M059J (cell line): ENCODE measurements at places on chromosomes 11 and 22.

- no peak for DNase-seq
These were observed 10.7 kb upstream of the IL18BP start for GRCh38 chr11:71988050-71988449.

GRCh38 chr11:76781807-76782530 is 1.2 kb upstream of the TSKU start:
- no peak for DNase-seq

DNA sequence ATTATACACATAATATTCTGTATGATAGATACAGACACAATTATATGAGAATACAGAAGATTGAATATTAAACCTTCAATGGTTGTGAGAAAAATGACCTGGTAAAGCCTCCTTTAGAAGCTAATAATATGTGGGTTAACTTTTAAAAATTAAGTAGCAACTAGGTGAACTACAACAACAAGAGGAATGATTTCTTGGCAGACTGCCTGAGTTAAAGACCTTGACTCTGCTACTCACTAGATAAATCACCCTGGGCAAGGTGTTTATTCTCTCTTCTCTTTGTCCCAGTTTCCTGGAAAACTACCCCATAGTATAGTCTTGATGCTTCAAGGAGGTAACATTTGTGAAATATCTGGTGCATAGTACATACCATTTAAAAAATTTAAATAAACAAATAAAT is 519.6 kb upstream of the TENM4 start:
- DNase-seq: peak; percentile 12

GRCh38 chr11:99988471-99988837 is 698.6 kb upstream of the ARHGAP42 start:
- DNase-seq: no peak

GRCh38 chr22:16936625-16937024 is 71.4 kb downstream of the GAB4 start:
- DNase-seq: no peak

- DNase-seq: no peak
These were observed 92.5 kb downstream of the CEP164 start for GRCh38 chr11:117420143-117420485.

GRCh38 chr11:68962527-68963250 is 18.1 kb downstream of the MRGPRD start:
- DNase-seq: peak; percentile 23

GRCh38 chr22:40056559-40056958 is 61.8 kb downstream of the FAM83F start:
- no peak for DNase-seq

GRCh38 chr11:122277493-122277892 is 161.5 kb upstream of the BLID start:
- no peak for DNase-seq

GRCh38 chr22:49765091-49765771 is 62.4 kb downstream of the BRD1 start:
- DNase-seq: no peak

DNA sequence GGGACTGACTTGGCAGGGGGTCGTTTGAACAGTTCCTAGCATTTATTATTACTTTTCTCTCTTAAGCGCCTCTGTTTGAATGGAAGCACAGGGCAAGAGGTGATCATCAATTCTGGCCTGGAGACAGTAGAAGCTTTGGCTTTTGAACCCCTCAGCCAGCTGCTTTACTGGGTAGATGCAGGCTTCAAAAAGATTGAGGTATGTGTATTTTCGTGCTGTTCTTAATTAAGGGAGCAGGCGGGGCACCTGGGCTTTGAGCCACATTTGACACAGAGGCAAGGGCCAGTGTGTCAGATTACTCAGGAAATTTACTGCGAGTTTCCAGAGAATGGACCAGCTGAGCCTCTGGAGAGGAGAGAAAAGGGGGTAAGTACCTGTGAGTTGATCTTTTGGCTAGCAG is 102.4 kb upstream of the SORL1-AS1 start:
- DNase-seq: no peak

DNA sequence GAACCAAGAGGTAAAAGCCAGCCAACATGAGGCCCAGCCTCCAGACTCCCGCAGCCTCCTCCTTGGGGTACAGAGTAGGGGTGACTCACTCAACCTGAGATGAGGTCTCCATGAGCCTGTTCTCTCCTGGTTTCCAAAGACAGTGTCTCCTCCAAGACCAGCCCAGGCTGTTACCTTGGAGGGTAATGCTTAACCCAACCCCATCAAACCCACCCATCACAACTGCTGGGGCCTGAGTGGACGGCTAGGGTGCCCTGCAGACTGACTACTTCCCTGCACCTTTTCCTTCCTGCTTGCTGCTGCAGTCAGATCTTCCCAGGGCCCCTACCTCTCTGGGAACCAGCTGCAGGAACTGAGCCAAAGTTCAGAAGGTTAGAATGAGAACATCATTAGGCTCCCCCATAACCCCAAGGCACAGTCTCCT is 5.1 kb upstream of the NOL12 start:
- DNase-seq: peak; percentile 61

DNA sequence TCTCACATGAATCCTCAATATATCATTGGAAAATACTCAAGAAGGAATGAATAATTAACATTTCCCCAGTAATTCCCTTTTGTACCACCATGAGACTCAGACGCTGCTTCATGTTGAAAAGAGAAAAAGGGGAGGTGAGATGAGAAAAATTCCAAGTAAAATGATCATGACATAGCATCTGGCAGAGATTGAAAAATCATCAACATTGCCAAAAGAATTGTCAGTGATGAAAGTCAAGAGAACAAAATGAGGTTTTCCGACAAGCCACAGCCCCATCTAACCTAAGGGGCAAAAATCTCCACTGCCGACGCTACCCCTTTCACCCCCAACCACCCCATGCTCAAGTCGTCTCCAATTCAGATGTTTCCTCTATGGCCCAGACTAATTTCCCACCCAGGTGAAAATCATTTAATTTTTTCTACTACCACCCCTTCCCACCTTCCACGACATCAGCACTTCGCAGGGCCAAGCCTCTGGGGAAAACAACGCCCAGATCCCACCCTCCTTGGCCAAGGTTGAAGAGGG is 1.2 kb downstream of the RAB6A start:
- DNase-seq: peak; percentile 42

DNA sequence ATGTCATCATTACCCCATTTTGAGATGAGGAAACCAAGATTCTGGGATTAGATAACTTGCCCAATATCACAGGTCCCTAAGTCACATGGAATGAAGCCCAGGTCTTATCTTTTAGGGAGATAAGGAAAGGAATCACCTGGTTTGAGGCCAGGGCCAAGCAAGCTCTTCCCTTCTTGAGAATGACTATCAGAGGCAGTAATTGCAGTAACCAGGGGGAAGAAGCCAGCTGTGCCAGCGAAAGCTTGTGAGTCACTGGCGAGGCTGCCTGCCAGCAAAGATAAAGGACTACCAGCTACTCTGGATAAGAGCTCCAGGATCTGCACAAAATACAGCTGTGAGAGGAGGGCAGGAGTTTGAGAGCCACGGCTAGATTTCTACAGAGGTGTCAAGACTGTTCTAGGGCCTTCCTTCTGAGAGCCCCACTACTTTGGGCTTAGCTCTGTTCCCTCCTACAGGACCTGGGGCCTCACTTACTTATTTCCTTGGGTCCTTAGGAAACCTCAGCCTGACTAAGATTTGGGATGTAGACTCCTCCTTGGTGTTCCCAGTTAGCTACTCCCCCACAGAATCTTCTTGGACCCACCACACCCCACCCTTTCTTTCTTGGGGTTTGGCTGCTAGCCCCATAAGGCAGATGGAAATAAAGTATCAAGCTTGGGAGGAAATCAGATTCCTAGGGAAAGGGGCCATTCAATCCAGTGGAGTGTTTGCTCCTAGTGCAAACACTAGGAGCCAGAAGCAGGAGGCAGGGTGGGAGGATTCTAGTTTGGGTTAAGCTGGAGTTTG is 9.7 kb upstream of the CCKBR start:
- peak; percentile 81 for DNase-seq

GRCh38 chr11:124276081-124276480 is 19.9 kb downstream of the OR8G5 start:
- DNase-seq: peak; percentile 92

- peak; percentile 73 for DNase-seq
These were observed 8.6 kb downstream of the PLA2G6 start for GRCh38 chr22:38172832-38173640.

DNA sequence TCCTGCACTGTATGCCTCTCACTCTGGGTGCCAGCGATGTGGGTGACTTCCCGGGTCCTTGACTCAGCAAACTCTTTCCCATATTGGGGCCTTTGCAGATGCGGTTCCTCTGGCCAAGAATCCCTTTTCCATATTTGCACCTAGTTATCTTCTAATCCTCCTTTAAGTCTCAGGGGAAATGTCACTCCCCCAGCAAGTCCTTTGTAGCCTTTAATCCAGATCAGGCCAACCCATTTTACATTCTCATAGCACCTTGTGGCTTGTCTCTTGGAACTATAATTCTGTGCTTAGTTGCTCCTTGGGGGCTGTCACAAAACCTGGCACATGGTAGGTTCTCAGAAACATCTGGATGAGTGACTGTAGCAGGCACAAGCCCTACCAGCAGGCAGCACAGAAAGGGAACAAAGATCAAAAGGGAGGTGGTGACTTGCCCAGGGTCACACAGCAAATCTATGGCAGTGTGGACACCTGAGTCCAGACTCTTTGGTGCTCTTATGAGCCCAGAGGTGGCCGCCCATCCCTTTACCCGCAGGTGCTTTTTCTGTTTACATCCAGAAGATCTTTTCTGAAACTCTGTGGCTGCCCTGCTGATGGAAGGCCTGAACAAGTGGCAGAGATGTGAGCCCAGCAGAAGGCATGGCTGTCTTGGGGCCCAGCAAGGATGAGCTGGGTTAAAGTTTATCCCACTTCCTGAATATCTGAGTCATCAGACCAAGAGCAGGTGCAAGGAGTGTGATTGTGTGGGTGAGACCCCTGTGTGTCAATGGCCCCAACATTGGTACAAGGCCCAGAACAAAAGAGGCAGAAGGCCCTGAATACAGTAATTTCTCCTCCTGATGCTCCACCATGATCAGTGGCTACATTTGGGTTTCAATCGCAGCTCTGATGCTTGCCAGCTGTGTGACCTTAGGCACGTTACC is 78.6 kb upstream of the GRK3 start:
- no peak for DNase-seq

DNA sequence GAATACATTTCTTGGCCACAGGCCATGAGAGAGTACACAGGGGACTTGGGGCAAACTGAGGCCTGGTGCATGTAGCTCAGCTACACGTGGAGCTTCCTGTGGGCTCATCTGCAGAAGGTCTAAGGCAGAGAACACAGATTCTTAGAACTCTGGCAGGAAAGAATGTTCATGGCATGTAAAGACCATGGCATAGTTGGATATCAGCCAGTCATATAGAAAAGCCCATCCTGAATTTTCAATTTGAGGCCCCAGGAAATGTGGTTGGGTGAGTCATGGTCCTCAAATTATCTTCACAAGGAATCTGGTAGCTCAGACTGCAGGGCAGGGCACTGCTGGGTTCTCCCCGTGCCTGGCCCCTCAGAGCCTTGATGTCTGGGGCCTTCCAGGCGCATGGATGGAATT is 13.7 kb upstream of the ST3GAL4 start:
- DNase-seq: peak; percentile 96

DNA sequence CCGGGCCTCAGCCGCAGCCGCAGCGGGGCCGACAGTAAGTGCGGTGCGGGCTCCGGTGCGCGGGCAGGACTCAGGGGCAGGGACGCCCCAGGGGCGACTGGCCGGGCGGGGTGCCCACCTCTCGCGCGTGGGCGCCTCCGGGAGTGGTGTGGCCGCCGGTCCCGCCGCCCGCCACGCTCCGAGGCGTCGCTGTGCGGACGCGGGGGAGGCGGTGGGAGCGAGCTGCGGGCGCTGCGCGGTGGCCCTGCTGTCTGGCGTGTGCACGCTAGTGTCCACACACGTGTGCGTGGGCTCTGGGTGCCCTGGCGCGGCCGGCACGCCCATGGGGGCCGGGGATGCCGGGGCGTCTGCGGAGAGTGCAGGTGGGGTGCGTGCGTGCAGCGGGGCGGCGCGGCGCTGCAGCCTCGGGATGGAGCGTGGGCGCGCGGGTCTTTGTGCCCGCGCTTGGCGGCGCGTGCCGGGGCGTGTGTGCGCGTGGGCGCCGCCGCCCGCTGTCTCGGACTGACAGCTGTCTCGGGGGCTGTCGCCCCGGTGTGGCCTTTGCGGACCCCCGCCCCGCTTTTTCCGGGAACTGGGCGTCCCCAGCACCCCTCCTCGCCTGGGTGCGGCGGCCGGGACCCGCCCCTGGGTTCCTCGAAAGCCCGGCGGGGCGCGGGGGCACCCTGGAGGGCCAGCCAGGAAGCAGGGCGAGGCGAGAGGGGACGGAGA is 804 bp downstream of the KCNK4 start:
- no peak for DNase-seq

DNA sequence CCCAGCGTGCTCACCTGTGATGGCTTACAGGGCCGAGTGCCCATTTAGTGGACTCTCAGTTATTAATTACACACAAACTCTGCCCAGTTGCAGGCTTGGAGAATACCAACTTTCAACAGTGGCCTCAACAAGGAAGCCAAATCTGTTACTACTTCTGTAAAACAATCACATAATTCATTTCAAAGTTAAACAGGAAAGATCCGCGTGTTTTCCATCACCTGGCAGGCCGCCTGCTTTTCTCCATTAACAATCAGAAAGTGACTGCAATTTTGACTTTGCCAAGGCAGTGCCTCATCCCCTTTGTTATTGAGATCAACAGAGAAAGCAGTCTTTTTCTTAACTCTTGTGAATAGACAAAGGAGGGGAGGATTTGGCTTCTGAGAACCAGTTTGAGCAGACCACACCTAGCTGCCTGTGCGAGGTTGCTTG is 77.7 kb downstream of the BARX2 start:
- DNase-seq: no peak

DNA sequence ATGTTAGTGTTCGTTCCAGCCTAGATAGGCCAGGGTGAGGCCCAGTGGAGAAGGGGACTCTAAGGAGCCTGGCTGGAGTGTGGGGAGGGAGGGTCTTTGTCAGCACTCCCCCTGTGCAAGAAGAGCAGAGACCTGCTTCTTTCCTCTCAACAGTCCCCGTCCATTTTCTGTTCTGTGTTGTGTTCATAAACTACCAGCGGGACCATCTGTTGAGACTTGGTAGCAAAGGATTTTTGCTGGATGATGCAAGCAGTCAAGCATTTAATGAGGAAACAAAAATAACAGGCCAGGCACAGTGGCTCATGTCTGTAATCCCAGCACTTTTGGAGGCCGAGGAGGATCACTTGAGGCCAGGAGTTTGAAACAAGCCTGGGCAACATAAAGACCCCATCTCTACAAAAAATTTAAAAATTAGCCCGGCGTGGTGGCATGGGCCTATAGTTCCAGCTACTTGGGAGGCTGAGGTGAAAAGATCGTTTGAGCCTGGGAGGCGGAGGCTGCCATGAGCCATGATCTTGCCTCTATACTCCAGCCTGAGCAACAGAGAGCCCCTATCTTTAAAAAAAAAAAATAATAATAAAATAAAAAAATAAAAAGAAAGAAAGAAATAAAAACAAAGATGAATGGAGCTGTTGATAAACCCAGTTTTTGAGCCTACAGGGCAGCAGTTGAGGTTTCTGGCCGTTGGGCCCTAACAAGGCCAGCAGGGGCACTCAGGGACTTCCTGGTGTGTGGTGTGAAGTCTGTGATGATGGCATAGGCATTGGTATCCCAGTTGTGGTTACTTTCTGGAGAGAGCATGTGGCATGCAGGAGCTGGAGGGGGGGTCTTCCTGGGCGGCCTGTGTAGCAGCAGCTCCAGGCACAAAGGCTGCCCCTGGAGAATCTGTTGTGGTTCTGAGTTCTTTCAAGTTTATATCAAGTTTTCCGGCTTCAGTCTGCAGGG is 1.7 kb upstream of the TXNRD2 start:
- DNase-seq: peak; percentile 90
